C1 segment of cervical spinal cord (tissue), 14 donors: ENCODE measurements at places on chromosomes 16 and 17.

DNA sequence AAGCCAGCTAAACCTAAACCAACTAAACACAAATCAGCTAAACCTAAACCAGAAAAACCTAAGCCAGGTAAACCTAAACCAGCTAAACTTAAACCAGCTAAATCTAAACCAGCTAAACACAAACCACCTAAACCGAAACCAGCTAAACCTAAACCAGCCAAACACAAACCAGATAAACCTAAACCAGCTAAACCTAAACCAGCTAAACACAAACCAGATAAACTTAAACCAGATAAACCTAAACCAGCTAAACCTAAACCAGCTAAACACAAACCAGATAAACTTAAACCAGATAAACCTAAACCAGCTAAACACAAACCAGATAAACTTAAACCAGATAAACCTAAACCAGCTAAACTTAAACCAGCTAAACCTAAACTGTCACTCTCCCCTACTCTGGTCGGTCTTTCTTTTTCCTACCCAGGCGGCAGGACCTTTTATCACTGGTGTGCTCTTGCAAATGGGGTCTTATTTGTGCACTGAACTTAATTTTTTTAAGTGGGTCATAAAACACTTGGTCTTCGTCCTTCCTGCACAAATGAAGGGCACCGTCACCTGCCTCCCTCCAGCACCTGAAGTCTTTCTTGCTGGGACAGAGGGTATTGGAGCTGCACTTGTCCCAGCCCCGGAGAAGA is 7.2 kb downstream of the EVPL start:
- no peak for DNase-seq

DNA sequence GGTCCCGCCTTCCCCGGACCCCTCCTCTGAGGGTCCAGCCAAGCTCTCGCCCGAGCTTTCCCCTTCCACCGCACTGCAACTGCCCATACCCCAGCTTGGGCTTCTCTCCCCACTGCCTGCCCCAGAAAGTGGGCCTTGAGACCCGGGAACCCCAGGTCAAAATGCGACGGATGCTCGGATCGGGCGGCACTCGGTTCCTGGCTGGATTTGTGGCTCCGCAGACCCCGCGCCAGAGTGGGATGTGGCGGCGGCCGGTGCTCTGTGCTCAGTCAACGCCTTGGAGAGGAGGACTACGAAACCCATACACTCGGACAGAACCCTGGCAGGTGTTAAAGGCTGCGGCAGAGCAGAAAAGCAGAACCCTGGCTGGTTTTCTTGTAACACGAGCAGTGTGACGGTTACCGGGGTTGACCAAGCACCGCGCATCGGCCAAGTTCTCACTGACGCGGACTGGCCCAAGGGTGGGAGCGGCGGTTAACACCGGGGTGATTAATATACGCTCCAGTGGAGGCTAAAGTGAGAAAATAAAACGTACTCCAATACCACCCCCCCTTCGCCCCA is 885 bp upstream of the SLFN13 start:
- DNase-seq, result no peak

DNA sequence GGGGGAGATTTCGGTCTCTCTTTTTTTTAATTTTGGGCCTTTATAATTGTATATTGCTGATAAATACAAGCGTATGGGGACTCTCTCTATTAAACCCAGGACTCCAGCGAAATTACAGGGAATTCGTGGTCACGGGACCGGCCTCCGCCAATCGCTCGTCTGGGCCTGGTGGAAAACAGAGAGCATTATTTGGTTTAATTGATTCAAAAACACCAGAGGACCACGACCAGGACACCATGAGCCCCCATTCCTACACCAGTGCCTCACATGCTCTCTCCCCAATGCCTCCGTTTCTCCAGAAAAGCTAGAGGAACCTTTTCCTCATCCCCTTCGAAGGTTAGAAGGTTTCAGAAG is at the start of gene HOXB2:
HOXB2 (minus strand) TSS at position 88 of the 354 bp plus-strand sequence. CDS start 198 bp downstream, outside the sequence.
- no peak for DNase-seq

DNA sequence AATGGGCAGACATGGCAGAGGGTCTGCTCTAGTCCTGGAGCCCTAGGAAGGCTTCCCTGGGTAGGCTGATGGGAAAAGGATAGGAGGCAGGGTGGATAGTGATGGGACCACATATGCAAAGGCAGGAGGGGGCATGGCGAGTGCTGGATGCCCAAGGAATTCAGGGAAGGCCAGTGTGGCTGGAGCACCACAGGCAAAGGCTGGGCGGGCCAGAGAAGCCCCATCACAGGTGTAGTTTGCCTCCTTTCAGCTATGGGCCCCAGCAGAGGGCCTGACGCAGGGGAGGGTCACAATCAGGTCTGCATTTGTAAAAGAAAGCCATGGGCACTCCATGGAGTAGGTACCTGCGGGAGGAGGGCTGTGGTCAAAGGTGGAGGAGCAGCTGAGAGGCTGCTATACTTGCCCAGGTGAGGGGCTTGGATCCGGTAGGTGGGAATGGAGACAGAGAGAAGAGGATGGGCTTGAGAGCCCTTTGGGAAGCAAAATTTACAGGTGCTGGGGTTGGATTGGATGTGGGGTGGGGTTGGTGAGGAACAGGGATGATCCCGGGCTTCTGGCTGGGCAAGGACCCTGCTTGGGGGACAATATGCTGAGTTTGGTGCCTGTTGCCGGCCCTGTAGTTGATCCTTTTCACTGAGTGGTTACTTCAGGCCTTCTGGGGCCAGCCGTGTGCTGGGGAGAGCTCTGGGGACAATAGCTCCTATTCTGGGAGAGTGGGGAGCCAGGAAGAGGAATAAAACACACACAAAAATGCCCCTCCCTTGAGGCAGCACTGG is 6.5 kb upstream of the COL1A1 start:
- DNase-seq, result no peak

GRCh38 chr17:10699856-10700255 is 2.5 kb downstream of the ADPRM start:
- no peak for DNase-seq

DNA sequence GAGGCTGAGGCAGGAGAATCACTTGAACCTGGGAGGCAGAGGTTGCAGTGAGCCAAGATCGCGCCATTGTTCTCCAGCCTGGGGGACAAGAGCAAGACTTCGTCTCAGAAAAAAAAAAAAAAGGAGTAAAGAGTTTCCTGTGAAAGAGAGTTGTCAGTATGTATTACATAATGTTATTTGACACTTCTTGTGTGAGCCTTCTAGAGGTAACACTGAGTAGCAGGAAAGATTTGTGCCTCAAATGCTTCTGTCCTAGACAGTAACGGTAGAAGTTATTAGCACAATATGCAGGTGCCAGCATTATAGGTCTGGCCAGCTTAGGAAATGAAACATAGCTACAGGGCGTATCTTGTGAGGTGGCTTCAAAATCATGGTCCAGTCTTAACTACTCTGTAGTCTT is 6.2 kb downstream of the RPS6KB1 start:
- DNase-seq, result no peak

DNA sequence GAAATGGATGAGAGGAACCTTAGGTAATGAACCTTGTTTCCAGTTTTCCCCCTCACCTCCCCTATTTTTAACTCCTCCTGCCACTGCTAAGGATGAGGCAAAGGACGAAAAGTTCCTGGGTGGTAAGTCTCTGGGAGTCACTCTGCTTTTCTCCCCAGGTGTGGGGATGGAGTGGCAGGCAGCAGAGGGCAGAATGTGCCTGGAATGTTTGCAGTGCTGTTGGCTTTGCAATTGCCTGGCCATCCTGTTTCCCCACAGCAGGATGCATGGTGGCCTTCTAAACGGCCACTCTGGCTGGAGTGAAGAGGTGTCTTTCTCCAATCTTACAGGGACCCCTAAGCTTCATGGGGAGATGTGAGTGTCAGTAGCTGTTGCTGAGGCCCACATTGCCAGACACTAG is 432.5 kb upstream of the ZFHX3 start:
- DNase-seq, result no peak
